ENCODE measurements at places on chromosomes 5 and 9.

- DNase-seq, result peak; percentile 54
Measured at GRCh38 chr9:71758785-71759184, 9.5 kb downstream of the CEMIP2 start.

GRCh38 chr5:143506836-143507552 is 103.5 kb upstream of the NR3C1 start:
- DNase-seq, result peak; percentile 71

DNA sequence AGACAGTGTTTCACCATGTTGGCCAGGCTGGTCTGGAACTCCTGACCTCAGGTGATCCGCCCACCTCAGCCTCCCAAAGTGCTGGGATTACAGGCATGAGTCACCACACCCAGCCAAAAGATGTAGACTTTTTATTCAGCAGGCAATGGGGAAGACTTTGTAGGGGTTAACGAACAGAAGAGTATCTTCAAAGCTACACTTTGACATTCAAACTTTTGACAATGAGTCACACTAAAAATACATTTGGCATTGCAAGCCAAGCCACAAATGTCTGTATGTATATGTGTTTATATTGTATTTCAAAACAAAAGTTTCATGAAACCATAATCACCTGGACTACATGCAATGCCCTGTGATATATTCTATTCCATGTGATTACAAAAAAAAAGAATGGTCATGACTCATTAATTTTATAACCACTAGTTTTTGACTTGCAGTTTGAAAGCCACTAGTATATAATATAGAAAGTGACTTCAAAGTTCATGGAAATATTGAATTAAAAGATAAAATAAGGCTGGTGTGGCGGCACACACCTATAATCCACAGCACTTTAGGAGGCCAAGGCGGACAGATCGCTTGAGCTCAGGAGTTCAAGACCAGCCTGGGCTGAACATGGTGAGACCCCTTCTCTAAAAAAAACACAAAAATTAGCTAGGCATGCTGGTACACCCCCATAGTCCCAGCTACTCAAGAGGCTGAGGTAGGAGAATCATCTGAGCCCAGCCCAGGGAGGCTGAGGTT is 8.3 kb downstream of the DIMT1 start:
- DNase-seq, result no peak

- DNase-seq, result no peak
Measured at GRCh38 chr9:134494273-134494815, 147.3 kb upstream of the COL5A1 start.

DNA sequence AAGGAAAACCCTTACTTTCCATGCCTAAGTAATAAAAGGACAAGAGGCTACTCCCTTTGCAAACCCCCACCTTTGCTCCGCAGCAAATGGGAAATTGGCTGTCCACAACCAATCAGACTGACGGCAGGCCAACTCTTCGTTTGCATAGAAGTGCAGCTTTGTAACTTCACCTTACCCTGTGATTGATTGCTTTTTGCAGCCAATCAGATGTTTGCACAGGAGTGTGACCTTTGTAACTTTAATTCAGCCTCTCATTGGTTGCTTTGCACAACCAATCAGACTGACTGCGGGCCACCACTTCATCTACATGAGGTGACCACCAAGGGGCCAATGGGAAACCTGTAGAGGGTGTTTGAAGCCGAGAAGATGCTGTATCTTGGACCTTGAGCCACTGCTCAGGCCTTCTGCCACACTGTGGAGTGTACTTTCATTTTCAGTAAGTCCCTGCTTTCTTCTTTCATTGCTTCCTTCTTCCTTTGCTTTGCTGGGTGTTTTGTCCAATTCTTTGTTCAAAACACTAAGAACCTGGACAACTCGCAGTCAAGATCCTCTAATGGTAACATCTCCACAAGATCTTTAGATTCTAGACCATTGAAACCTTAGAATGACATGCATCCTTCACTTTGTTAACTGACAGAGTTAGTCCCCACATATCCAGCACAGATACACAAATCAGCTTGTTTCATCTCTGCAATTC is 51.3 kb upstream of the FREM1 start:
- no peak for DNase-seq

DNA sequence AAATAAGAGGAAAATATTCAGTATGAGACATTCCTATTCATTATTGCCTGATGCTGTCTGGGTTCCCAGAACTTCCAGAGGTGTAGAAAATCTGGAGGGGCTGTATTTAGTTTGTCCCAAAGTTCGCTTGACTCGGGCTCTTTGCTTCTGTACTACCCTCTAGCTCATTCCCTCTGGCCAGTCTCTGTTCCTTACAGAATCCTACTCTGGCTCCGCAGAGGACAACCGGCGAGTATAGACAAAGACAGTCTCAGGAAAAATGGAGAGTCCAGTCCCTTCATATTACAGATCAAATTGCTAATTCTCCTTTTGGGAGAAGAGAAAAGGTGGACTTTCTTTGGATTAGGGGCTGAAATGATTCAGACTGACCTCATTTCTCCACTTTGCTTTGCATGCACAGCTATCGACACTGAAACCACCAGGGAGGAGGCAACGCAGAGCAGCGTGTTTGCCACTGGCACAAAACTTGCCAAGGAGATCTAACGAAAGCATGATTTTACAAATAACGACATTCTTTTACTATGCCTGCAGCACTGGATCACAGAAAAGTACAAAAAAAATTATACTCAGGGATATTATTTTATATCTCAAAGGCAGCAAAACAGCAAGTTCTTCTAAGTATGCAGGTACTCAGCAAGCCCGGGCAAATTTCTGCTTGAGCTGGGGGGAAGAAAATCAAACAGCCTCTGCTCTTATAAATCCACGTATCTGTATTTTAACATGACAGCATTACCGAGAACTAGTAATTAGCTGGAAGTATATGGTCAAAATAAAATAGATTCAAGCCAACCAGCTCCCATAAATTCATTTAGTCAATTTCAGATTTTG is 279.7 kb downstream of the NPR3 start:
- no peak for DNase-seq

- no peak for DNase-seq
Measured at GRCh38 chr5:167525004-167525403, 766.4 kb upstream of the WWC1 start.

GRCh38 chr5:10372726-10373709 is 19.5 kb downstream of the MARCHF6 start:
- DNase-seq, result no peak

GRCh38 chr9:8651070-8651845 is 851.7 kb upstream of the DMAC1 start:
- DNase-seq, result peak; percentile 69

- peak; percentile 58 for DNase-seq
Measured at GRCh38 chr5:10111571-10111970, 138.1 kb downstream of the ATPSCKMT start.

DNA sequence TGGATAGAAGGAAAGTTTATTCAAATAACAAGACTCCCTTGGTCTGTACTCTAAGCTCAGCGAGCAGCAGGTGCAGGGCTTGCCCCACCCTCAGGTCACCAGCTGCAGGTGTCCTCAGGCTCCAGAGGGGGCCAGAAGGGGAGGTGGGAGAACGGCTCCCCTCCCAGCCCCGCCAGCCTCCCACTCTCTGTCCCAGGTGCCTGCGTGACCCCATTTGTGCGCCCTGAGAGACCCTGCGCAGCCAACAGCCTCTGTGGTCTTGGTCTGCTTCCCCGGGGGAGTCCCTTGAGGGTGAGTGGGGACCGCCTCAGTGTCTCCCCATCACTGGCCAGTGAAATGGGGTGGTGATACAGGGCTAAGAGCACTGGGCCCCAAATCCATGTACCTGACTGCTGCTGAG is 62.3 kb upstream of the STXBP1 start:
- DNase-seq, result no peak

DNA sequence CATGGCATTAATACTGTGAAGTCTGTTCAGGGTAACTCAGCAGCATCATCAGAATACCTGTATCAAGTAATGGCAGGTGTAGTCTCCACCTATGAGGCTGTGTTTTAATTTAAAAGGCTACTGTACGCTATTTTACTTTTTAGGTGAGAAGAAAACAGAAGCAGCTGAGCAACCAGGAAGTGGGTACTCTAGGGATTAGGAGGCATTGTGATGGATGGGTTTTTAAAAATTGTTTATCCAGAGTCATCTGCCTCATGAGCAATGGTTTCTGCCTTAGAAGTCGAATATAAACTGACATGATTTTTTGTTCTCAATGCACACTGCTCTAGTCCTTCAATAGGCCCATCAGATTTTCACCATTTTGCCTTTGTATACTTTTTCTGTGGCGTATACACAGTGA is 42.6 kb downstream of the PSIP1 start:
- no peak for DNase-seq

- DNase-seq, result no peak
Measured at GRCh38 chr5:180235846-180236245, 26.8 kb upstream of the RASGEF1C start.

- no peak for DNase-seq
Measured at GRCh38 chr5:133607451-133607850, 4.9 kb downstream of the FSTL4 start.

GRCh38 chr5:111584651-111585050 is 72.3 kb upstream of the STARD4 start:
- DNase-seq, result no peak

DNA sequence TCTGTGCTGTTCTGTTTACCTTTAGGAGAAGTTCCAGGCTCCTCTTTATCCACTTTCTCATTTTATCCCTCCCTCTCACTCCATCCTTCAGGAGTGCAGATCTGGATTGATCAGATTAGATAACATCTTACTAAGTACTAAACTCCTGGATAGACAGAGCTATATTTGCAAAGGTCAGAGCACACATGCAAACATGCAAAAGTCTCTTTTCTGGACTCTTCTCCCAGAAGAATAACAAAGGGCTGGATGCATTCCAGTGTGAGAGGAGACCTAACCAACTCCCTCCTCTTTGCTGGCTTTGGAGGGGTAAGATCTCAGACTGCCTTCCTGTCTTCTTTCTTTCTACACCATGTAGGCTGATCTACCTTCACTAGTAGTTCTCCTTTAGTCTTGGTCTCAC is 21.4 kb downstream of the GARNL3 start:
- peak; percentile 30 for DNase-seq

DNA sequence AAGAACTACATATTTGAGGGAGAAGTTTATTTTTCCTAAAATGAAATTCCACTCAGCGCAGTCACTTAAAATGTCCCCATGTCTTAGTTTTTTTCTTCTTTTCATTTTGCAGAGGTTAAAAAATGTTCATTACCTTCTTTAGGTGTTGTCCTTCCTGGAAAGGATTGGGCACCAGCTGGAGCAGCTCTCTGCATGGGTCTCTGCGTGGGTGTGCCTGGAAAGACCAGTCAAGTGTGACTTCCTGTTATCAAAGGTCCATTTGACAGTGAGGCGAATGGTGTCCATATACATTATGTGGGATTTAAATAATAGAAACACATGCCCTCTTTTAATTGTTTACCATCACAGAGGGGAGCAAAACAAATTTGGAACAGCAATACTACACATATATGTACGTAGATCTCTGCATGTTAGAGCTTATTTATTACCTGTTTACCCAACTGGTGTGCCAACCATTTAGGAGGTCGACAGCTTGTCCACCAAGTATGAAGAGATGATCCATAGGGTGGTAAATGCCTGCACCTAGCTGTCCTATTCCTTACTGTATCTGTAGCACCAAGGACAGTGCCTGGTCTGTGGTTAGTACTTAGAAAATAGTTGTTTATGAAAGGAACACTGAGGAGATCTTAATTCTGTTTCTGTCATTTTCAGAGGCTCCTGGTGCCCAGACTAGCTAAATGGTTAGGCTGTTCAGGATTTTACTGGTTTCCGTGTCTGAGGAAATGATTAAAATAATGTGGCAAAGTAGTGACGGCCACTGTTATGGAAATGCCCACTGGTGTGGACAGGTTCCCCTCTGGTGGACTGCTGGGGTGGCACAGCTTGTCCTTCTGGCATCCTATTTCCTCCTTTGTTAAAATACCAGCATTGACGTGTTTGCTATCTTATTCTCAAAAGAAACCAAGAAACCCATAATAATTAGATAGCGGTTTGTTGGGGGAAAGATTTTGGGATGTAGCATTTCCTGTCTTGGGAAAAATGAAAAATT is 200.4 kb downstream of the MAST4 start:
- DNase-seq, result no peak

DNA sequence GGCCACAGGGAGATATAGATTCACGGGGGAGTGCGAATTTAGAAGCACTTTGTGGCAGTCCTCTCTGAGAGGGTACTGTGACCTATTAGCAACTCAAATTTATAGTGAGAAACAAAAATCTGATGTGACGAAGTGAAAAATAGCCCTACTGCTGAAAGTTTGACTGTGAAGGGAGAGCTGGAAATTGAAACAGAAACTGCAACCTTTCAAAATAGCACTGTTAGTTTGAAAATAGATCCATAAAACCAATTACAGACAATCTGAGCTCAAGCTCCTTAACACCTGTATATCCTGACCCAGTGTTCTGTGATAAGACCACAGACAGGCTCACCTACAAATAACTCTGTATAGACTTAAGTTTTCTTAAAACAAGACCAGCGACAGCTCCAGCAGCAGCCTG is 420.1 kb downstream of the IRX1 start:
- no peak for DNase-seq

- no peak for DNase-seq
Measured at GRCh38 chr9:26904070-26904469, 11.5 kb upstream of the CAAP1 start.

DNA sequence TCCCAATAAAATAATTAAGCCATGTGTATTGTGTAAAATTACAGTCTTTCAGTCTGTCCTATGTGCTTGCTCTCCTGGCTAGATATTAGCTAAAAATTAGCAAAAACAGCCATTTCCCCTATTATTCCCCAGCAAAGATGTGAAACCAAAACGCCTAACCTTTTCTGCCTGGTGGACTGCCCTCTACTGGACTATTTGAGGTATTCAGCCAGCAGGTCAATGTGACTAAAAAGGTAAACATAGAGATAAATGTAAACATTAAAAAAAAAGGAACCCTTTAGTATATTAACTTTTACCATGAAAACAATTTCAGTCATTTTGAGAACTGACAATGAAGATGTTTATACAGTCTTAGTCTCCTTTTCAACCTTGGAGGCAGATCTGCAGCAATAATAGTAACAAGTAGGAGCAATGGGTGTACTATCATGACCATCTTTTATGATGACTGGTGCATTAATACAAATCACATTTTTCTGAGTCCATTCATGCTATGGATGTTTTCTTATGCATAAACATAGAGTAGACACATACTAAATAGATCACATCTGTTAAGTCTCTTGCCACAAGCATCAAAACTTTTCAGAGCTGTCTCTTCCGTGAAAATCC is 10.1 kb downstream of the ATG12 start:
- DNase-seq, result peak; percentile 62

DNA sequence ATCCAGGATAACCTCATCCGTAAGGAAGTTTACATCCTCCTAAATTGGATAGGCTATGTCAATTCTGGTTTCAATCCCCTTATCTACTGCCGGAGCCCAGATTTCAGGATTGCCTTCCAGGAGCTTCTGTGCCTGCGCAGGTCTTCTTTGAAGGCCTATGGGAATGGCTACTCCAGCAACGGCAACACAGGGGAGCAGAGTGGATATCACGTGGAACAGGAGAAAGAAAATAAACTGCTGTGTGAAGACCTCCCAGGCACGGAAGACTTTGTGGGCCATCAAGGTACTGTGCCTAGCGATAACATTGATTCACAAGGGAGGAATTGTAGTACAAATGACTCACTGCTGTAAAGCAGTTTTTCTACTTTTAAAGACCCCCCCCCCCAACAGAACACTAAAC is 1.3 kb downstream of the ADRB2 start:
- DNase-seq, result no peak

GRCh38 chr5:135678640-135679268 is 100.0 kb upstream of the CXCL14 start:
- DNase-seq, result no peak

GRCh38 chr9:113934829-113935676 is 58.9 kb downstream of the ZNF618 start:
- no peak for DNase-seq

All from muscle of leg (tissue), 16 donors.